Stimulated activated naive CD4-positive, alpha-beta T cell treated with Interleukin-2 at 50 U/mL for 16 hours (primary cell): ENCODE measurements at places on chromosomes 1 and 21.

DNA sequence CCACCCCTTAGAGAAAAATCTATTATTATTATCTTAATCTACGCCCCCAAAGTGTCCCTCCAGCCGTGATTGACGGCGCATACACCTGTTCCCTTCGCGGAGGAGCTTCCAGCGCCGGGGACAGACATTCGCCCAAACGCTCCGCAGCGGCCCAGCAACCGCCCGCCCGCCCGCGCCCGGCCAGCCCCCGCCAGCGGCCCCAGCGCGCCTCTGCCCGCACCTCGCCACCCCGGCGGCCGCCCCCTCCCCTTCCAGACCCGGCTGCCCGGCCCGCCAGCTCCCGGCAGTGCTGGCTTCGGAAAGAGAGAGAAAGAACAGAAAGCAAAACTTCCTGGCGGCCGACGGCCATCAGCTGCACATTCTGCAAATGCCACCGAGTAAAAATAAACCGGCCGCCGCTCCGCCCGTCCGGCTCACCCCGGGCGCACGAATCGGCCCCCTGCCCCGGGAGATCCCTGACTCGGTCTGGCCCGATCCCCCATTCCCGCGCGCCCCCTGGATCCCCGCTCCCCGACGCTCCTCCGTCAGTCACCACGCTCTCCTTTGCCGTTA lies 1.6 kb downstream of the CASZ1 start:
- no peak for DNase-seq

DNA sequence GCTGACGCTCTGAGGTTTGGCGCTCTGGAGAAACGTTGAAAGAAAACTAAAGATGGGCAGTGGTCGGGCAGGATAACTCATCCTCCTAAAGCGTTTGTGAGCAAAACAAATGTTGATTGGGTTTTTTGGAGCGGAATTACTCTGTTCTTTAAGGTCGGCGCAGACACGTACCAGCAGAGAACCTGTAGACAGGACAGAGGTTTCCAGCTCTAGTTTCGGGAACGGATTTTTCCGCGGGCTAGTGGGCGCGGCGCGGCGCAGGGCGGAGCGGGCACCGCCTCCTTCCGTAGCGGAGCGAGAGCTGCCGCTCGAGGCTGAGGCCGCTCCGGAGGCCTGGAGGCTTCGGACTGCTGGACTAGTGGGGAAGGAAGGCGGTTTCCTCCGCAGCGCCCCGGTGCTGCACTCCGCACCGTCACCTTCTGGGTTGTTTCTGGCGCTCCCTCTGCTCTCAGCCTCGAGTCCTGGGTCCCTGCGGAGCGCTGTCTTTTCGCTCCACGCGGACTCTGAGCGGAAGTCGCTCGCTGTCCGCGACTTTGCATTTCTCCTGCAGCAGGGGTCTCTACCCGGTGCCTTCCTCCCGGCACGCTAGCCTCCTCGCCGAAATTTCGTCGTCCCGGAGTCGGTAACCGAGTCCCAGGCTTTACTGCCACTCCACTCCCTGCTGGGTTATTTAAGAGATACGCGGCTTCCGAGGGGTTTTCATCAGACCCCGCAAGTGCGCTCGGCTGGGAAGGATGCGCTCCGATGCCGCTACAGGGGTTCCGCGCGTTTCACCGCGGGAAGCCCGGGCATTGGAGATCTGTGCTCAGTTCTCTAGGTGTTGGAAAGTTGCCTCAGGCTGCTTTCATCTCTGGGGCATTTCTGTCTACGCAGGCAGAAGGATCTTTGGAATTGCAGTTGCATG lies 7.0 kb downstream of the FOXD2 start:
- peak; percentile 23 for DNase-seq

DNA sequence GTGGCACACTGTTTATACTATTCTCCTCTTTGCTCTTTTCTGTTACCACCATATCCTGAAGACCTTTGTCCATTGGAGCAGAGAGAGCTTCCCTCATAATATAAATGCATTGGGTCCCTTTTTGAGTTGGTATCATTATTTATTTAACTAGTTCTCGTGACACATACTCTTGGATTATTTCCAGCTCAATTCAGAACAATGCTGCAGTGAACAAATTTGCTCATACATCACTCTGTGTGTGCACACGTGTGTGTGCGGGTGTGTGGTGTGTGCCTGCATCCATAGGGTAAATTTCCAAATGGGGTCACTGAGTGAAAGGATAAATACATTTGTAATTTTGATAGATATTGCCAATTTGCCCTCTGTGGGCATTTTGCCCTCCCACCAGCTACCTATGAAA lies 5.8 kb downstream of the PLA2G2A start:
- DNase-seq: no peak

- no peak for DNase-seq
Observed at GRCh38 chr21:25905126-25905525, 170.4 kb downstream of the GABPA start.

GRCh38 chr21:33135925-33136324 lies 66.0 kb downstream of the OLIG1 start:
- no peak for DNase-seq
